ENCODE measurements at places on chromosomes 4 and X.
A peak's percentile ranks its signal among the peaks of the same experiment; 100 is the strongest.

GRCh38 chr4:187127456-187127855 lies 403.8 kb upstream of the FAT1 start:
- no peak for DNase-seq

GRCh38 chrX:13897566-13897965 lies 80.7 kb upstream of the GPM6B start:
- no peak for DNase-seq

DNA sequence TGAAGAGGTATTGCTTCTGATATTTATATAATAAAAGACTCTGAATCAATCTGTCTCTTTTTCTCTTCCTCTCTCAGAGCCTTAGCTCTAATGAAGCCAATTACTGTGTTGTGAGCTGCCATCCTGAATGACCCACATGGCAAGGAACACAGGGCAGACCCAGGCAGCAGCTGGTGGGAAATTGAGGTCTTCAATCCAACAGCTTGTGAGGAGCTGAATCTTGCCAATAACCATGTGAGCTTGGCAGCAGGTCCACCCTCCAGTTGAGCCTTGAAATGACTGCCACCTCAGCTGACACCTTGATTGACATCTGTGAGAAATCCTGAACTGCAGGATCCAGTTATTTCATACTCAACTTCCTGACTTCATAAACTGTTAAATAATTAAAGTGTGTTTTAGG lies 149.4 kb downstream of the NDST4 start:
- no peak for DNase-seq

- DNase-seq = no peak
Observed at GRCh38 chr4:144819591-144819990, 173.6 kb downstream of the HHIP start.

DNA sequence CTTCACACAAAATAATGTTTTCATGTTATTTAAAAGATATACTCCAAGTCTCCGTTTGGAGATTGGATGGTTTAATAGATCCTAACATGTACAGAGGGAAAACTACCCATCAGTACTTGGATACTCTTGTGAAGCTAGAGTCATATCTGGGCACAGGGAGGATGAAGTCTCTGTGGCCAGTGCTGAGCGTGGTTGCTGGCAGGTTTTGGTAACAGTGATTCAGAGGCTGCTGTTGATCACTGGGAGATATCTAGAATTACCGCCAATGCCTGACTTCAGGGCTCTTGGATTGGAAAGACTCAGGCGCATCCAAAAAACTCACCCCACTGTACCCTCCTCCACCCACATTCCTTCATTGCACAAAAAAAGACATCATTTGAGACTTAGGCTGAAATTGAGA lies 107.2 kb upstream of the PGRMC2 start:
- DNase-seq = no peak

GRCh38 chrX:11305641-11306040 lies 12.4 kb downstream of the AMELX start:
- no peak for DNase-seq

DNA sequence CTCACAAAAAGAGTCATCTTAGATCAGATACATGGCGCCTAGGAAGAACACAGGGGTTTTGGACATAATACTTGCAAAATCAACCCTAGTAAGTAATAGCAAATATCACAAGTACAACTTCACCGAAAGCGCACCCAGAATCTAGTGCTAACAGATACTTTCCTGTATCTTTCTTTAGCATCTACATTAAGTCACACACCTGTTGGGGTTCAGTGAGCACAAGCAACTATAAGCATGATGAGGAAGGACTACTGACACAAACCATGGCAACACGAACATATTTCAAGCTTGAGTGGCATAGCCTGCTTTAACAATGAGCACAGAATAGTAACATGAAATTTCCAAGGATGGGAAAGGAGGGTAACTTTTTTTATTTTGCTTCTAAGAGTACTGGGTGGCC lies 116.1 kb downstream of the GPC3 start:
- DNase-seq = no peak

DNA sequence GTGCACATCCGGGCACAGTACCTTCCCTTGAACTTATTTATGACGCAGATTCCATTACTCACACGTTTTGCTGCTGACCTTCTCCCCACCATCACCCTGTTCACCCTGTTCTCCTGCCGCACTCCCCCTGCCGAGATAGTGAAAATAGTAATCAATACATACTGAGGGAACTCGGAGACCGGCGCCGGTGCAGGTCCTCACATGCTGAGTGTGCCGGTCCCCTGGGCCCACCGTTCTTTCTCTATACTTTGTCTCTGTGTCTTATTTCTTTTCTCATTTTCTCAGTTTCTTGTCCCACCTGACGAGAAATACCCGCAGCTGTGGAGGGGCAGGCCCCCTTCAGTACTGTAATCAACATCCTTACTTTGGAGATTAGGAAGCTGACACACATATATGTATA lies 1337.1 kb upstream of the PABPC4L start:
- DNase-seq = no peak

DNA sequence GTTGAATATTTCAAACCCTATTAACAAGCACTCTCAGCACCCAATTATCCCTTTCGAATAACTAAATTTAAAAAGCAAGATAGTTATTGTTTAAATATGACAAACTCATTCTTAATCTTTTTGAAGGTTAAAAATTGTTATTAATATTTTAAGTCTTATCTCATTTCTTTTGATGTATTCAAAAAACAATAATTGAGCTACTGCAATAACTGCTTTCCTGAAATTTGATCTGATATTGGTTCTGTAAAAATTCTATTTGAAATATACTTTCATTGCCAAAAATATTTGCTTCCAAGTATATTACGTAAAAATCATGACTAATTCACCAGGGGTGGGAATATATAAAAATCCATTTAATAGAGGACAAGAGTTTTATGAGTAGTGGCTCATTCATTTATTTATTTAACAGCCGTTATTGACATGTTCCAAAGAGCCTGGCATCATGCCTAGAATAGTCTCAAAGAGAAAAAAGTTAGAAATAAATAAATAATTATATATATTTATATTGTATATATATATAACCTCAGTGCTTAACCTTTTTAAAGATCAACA lies 34.4 kb downstream of the GLRA3 start:
- DNase-seq = no peak

GRCh38 chrX:103919270-103919637 lies 43.2 kb upstream of the TMSB15B start:
- DNase-seq = peak; percentile 51

DNA sequence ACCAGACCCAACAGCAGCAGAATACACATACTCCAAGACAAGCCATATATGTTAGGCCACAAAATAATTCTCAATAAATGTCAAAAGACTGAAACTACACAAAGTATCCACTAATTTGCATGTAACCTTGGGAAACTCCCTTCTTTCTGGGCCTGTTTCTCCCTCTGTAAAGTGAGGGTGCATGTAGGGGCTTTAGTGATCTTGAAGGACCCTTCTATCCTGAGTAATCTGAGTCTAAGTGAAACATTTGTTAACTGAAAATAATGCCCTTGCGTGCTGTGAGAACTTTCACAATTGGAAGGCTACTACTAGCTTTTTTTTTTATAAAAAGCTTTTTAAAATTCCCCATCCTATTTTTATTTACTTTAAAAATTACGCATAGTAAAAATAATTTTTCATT lies 125.2 kb downstream of the NEXMIF start:
- no peak for DNase-seq

DNA sequence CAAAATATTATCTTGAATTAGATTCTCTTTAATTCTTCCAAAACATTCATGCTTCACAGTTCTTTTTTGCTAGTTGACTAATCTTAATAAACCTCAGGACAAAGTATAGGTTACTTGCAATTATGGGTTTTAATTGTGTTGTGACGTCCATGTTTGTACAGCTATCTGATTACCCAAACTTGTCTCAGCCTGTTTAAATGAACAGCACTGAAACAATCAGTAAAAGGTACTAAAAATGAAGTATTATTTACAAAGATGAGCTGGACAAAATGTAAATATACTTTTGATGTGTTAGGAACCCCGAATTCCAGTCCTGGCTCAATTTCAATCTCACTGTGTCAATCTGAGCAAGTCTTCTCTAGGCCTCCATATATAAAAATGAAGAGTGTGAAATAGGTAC lies 57.4 kb upstream of the SLC6A14 start:
- DNase-seq = no peak

GRCh38 chr4:43782391-43782790 lies 666.2 kb downstream of the KCTD8 start:
- DNase-seq = no peak

GRCh38 chrX:154049209-154050112 lies 29.8 kb upstream of the IRAK1 start:
- DNase-seq = no peak

DNA sequence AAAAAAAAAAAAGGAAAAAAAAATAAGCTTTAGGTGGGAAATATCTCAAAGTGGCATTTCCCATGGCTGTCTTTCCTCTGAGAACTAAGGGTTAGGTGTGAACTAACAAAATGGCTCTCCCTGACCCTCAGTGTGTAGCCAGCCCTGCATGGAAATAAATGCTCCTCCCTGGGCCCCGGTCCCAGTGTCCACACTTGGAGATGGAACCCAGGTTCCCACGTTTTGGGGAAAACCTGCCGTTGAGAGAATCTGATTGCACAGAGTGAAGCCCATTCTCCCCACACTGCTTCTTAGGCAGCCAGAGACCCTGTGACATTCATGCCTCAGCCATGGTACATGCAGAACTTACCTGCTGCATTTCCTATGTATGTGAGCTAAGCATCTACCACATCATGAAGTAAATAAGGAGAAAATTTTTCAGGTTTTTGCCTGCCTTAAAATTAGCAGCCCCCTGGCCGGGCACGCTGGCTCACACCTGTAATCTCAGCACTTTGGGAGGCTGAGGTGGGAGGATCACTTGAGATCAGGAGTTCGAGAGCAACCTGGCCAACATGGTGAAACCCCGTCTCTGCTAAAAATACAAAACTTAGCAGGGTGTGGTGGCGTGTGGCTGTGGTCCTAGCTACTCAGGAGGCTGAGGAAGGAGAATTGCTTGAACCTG lies 34.5 kb downstream of the HTT-AS start:
- no peak for DNase-seq

- no peak for DNase-seq
Observed at GRCh38 chr4:120771907-120772306, 150.6 kb downstream of the PRDM5 start.

- no peak for DNase-seq
Observed at GRCh38 chr4:112818594-112818965, 181.6 kb downstream of the LARP7 start.

DNA sequence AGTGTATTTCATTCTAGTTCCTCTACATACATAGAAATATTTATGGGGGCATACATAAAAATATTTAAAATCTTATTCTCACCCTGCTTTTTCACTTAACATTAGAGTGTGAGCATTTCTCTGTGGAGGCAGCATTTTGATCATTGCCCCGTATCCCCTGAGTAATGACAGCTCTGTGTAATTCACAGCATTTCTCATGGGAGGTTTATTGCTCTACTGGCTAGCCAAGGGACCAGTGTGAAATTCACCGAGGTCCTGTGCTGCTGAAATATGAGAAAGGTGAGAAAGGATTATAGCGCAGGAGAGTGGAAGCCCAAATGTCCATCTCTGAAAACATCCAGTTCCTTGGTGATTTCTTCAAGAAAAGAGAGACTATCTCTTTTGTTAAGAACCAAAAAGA lies 22.9 kb downstream of the PDGFC start:
- DNase-seq = no peak

DNA sequence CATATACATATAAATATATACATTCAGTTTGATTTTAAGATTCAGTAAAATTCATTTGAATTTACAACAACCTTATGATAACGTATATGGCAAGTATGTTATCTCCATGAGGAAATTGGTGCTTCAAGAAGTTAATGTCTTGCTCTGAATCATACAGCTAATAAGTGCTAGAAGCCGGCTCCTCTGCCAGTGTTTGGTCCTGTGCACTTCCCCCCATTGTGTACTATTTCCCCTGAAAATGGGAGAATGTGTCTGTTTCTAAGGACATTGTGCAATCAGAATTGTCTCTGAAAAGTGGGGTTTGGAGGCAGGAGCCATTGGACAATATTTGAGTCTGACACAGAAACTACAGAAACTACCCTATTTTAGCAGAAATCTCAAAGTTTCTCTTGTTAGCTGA lies 135.9 kb downstream of the CPE start:
- DNase-seq = no peak

GRCh38 chrX:72280321-72280845 lies 3.3 kb upstream of the RPS4X start:
- no peak for DNase-seq

GRCh38 chrX:590693-591404 lies 39.7 kb upstream of the SHOX start:
- no peak for DNase-seq

GRCh38 chr4:99734583-99735322 lies 77.1 kb upstream of the C4orf54 start:
- no peak for DNase-seq

GRCh38 chrX:100376576-100376975 lies 33.5 kb downstream of the PCDH19 start:
- DNase-seq = no peak

Measured in CD8-positive, alpha-beta T cell (primary cell).